T follicular helper cell (primary cell): ENCODE measurements at places on chromosomes 2 and 18.

DNA sequence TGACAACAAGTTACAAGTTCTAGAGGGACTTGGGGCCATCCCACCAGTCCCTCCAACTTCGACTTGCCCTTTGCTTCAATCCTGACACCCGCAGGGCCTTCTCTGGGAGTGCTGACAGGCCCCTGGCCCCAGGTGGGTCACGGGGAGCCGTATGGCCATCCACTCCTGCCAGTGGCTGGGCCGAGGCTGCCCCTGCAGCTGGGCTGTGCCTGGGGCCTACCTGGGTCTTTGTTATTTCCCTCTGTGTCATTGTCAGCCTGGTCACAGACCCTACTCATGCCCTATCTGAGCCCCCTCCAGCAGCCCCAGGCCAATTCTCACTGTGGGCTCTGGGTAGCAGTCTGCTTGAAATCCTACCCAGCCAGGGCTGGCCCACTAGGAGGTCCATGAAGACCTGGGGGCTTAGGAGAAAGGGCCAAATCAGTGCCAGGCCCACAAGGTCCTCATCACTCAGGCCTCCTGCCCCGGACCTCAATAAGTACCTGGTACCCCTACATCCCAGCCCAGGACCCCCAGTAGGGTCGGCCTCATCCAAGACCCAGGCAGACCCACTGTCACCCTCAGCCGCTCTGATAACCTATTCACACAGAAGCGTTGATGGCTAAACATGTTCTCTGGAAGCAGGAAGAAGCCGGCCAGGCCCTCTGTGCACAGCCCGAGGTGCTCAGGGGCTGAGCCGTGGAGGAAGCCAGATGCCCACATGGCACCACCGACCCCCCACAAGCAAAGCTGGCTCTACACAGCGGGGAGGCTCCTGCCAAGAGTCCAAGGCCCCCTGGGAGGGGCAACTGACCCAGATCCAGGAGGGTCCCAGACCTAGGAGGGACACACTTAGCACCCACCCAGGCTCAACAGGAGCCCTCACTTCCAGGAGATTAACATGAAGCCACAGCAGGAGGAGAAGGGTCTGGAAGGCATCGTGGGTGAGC, 57.7 kb downstream of the BIN1 start:
- DNase-seq: no peak

GRCh38 chr18:73645160-73645715, 502.4 kb downstream of the FBXO15 start:
- no peak for DNase-seq

DNA sequence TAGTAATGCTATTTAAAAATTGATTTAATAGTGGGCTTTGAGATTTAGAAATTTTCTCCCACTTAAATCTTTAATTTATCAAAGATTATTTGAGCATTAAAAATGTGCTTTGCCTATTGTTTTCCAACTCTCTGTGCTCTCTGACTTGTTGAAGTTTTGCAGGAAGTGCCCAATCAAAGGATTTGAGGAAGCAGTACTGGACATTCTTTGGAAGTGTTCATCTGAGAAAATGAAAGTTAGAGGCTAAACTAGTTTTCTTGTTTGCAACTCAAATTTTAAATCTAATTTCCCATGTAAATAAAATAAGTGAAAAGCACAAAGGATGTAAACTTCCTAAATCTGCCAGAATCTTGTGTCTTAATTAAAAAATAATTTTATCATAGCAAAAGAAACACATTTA, 89.1 kb downstream of the CAMKMT start:
- no peak for DNase-seq

DNA sequence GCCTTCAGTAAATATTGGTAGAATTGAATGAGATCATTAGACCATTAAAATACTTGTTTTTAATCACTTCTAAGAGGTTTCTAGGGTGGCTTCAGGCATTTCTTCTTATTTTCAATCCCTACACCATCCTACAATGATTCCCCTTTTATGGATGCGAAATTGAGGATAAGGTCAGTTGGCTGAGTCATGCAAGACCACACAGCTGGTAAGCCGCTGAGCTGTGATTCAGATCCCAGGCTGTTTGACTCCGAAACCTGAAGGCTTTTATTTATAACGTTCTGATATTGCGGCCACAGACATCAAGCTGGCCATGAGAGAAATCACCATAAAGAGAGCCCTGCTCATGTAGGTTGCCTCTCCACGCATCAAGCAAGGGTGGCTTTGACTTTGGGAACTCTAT, 133.4 kb downstream of the VAPA start:
- no peak for DNase-seq

GRCh38 chr2:130355172-130355577, 681 bp upstream of the PTPN18 start:
- no peak for DNase-seq

DNA sequence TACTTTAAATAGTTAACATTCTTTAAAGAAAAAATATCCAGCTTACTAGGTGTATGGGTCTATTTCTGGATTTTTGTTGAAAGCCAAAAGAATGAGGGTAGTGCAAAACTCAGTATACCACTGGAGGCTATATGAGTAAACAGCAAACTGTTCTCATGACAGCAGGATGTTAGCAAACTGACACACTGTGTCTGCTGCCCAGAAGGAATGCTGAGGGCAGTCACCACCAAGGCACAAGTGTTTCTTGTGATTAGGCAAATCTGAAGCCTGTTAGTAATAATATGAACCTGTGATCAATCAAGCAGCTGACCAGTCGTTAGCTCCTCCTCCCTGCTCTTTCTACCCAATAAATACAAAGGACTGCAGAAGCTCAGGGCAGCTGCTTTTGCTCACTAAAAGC, 50.5 kb upstream of the SULT1C3 start:
- no peak for DNase-seq
